AG20443 (cell line): ENCODE measurements at places on chromosomes 7 and 10.

DNA sequence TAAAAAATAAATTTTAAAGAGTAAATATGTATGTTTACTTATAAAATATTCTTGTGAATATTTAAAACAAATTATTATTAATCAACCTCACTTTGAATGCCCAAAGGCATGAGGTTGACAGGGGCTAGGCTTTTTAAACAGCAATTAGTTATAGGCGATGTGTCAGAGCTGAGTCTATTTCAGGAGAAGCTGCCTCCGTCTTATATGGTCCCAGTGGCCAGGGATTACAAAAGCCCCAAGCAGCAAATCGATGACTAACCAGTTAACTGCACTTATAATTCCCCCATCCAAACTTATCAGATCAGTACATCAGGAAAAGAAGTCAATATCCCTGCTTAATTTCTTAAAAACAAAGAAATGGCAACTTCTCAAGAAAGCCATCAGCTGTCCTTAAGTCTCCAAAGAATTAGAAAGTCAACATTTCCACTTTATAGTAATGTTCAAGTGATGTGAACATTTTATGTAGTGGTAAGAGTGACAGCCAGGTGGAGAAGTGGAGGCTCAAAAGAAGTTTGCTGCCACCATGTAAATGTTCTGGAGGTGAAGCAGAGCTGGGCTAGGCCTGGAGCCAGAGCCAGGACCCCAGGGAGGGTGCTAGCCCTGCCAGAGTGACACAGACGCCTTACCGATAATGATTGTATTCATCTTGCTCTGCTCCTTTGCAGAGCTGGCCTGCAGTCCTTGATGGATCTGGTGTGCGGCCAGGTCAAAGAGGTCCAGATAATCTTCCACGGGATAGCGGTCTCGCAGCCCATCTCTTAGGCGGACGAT, 51.5 kb downstream of the CHST15 start:
- peak; percentile 46 for DNase-seq

DNA sequence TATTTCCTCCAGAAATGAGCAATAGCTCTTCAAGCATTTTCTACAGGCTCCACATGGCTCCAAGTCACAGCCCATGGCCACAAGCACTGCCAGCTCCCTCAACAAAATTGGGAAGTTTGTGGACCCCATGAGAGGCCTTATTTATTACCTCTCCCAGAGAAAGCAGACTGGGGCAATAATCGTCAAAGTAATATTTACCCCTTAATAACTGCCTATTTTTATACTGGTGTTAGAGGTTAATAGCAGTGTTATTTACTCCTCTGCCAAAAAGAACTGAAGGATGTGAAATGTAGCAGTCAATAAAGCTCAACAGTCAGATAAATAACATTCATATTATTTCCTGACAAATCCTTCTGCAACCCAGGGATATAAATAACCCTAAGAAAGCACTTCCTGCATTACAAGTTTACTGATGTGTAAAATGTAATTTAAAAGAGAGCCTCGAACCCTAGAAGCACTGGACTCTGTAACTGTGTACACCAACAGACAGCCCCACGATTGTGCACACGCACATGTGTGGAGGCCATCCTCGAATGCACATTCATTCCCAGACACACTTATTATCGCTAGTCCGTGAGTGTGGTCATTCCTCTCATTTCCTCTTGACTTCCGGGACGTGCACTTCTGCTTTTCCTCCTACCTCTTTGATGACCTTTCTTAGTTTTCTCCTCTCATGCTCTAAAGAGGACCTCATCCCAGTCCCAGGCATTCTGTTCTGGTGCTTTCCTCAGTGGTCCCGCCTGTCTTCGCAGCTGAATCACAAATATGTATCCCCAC, 157.4 kb downstream of the EVX1 start:
- no peak for DNase-seq

- DNase-seq = no peak
Measured at GRCh38 chr7:72622532-72622931, 205.5 kb downstream of the TYW1B start.

DNA sequence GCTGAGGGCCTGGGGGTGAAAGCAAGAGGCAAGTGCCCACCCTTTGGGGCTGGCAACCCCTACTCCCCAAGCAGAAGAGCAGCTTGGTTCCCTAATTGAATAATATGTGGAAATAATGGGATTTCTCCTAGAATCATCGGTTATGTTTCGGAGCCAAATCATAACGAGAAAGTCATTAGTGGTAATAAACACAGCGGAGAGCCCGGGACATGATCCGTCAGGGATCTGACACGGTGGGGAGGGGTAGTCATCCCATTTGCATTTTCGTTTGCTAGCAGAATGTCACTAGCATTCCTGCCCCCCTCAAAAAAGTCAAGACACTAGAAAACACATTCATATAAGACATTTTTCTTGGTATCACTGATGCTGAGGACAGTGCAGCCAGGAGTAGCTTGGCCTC, 140.4 kb downstream of the CDH23 start:
- DNase-seq = no peak

- no peak for DNase-seq
Measured at GRCh38 chr7:151009327-151010036, 14.8 kb downstream of the ATG9B start.

DNA sequence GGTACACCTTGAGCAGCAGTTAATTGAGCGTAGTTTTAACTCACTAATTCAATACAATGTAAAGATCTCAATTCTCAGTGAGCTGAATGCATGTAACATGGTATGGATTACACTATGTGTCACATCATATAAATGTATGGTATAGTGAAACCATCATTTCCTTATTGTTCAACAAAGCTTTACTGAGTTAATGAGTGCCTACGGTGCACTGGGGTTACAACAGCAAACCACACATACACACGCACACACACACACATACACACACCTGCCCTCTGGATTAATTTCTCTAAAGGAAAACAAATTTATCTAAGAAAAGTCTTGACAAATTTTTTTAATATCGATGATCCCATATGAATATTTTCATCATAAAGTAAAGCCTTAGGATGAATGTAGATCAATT, 369.1 kb downstream of the MALRD1 start:
- DNase-seq = no peak

DNA sequence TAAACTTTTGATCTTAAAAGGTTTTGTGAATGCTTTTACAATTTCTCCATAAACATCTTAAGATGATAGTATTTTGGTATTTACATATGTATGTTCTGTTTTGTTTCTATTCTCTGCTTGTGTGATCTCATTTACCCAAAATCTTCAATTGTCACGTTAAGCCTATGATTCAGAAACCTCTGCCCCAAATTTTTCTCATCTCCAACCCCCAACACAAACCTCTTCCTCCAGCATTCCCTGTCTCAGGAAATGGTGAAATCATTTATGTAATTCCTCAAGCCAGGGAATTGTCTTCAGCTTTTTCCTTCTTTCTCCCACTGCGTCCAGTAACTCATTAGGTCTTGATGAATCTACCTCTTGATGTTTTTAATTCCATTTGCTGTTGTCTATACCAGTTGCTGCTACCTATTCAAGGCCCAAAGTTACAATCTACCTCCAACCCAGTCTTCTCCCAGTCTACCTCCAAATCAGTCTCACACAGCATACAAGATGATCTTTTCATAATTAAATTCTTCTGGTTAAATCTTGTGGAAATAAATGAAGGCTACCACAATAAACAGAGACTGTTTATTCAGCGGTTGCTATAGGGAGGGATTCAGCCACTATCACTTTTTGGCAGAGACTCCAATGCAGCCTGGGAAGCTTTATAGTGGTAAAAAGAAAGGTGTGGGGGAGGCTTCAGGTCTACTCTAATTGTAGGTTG, 5.8 kb downstream of the CFAP69 start:
- peak; percentile 70 for DNase-seq

- no peak for DNase-seq
Measured at GRCh38 chr7:30896783-30897637, 14.6 kb upstream of the AQP1 start.
